Stimulated activated CD8-positive, alpha-beta memory T cell treated with anti-CD3 and anti-CD28 coated beads, Interleukin-7, amount 100 ng/mL, for 48 hours (primary cell): ENCODE measurements at places on chromosomes 6 and 20.
A peak's percentile ranks its signal among the peaks of the same experiment; 100 is the strongest.

DNA sequence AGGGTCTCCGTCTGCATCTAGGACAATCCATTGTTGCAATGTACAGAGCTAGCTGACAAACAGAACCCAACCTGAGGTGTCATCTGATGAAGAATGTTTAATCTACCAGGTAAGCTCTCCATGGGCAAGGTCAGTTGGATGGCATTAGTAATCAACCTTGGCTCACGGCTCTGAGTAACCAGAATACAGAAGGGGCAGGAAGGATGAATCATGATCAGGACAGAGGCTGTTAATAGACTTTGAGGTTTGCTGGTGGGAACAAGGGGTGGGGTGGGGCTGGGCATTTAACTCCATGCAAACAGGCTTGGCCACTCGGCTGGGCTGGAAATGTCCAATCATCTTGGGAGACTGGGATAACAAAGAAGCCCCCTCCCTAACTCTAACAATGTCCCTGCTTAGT, 77.1 kb upstream of the MRPS10 start:
- no peak for DNase-seq

DNA sequence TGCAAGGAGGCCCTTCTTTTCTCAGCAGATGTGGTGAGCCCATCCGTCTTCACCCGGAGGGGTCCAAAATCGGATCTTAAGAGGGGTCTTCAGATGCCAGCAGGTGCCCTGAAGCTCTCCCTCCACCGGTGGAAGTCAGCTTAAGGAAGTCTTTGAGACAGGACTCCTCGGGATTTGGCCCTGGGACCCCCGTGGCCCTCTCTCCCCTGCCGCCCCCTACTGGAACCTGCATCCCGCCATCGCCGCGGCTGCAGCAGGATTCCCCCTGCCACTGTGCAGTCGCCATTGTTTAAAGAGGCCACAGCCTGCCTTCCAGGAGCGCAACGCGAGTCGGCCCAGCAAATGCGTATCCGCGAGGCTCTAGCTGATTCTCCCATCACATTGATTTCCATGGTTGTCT, 292.5 kb upstream of the ZNF337 start:
- DNase-seq, result no peak

- no peak for DNase-seq
Observed at GRCh38 chr6:56986611-56987010, 31.7 kb downstream of the BEND6 start.

DNA sequence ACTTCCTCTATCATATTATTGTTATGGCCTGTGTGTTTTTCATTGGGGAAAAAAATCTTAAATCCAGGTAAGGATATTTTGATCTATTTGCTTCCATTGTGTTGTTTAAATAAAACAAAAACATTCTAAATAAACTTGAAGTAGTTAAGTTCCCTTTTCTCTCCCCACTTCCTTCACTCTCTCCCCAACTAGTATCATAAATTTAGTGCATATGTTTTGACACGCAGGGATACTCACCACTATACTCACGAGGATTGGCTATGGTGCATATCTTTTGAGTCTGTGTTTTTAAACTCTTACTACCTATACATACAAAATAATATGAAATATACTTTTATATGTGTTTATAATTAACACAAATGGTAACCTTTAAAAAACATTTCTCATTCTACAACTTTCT, 5.2 kb downstream of the TTLL9 start:
- DNase-seq, result no peak

- DNase-seq, result peak; percentile 42
Observed at GRCh38 chr6:1770968-1771723, 161.4 kb downstream of the FOXC1 start.

DNA sequence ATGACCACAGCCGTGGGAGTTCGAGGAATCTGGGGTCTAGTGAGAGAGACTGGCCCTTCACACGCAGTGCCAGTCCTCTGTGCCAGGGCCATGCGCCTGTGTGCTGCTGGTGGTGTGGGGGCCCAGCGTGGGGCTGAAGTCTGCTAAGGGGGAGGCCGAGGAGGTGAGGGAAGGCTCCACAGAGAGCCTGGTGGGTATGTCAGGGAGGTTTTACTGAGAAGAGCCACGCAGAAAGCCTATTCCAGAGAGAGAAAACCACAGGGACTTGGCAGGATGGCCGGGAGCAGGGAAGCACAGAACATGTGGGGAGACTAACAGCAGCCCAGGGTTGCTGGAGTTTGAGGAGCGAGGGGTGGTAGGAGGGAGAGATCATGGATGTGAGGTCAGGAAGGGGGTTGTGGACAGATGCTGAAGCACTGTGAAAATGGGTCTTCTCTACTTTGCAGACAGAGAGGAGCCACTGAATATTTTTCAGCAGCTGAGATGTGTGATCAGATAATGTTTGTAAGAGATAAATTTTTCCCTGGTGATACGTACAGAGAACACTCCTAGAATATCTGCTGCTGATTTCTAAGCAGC, 35.3 kb downstream of the DUSP22 start:
- DNase-seq, result no peak

DNA sequence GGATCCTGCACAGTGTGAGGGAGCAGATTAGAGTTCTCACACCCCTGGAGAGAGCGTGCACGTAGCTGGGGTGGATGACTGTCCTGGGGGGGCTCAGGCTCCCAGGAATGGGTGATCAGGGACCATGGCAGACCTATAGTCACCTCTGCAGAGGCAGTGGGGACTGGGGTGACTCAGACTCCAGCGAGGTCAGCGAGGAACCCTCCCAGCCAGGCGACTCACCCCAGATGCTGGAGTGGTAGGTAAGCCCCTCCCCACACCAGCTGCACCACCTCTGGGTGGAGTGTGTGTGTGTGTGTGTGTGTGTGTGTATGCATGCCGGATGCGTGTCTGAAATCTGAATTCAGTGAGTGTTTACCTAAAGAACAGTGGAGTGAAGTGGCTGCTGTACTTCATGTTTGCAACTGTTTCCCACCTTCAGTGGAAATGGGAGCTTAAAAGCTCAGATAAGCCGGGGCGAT, 17.4 kb upstream of the GTSF1L start:
- DNase-seq, result peak; percentile 57

DNA sequence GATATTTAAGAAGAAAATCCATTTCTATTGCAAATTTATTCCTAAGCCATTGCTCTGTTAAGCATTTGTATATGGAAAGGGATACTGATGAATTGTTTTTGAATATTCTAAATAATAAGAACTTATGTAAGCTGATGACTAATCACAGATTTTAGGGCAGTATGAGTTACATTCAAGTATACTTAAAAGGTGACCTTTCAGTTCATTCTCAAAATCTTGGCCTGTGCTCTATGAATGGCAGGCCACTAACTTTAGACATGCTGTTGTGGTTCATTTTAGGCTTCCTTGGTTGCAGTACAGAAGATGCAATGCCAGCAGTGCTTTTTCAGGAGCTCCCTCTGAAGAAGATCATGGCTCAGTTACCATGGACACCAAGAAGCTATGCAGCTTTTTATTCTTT, 380.4 kb downstream of the CENPW start:
- DNase-seq, result no peak

- no peak for DNase-seq
Observed at GRCh38 chr6:21587961-21588480, 5.5 kb upstream of the SOX4 start.

GRCh38 chr6:73058736-73059135, 166.6 kb downstream of the KHDC1L start:
- no peak for DNase-seq

GRCh38 chr6:99711925-99712324, 105.3 kb downstream of the PRDM13 start:
- no peak for DNase-seq

DNA sequence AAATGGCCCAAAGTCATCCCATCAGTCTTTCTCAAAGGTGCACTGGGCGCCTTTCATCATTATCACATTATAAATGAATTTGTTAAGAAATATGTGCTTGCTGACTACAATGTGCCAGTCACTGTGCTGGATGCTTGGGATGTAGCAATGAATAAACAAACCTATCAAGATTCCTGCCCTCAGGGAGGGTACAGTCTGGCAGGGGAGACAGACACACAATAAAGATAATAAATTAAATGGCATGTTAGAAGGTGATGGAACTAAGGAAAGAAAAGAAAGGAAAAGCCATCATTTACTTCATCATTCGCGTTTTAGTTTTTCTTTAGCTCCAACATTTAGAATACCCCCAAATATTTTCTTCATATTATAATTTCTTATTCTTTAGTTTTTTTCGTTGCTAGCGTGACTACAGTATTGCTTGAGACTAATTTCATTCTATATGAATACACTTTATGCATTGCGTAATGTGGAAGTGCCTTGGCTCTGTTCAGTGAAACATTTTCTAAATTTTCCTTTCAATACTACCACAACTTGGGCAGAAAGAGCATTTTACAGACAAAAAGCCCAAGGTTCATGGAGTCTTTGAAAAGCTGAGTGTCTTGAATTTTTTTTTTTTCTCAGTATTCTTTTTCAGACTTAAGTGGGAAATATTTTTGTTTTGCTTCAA, 48.7 kb upstream of the CITED2 start:
- no peak for DNase-seq

GRCh38 chr6:14751645-14752175, 494.2 kb upstream of the JARID2 start:
- DNase-seq, result no peak

- no peak for DNase-seq
Observed at GRCh38 chr6:96816301-96816817, 20.9 kb downstream of the GPR63 start.

DNA sequence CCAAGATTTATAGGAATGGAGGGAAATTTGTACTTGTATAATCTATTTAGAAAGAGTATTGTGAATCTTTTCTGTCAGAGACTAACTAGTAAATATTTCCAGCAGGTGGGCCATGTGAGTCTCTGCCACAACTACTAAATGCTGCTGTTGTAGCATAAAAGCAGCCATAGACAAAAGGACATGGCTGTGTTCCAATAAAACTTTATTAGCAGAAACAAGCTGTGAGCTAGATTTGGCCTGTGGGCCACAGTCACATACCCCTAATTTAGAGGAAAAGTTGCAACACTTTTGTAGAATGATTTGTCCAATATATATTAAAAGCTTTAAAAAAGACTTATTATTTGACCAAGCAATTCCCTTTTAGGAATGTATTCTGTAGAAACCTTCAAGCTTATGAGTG, 207.2 kb downstream of the LMBRD1 start:
- DNase-seq, result no peak

- no peak for DNase-seq
Observed at GRCh38 chr6:135631821-135632220, 134.3 kb upstream of the AHI1 start.

DNA sequence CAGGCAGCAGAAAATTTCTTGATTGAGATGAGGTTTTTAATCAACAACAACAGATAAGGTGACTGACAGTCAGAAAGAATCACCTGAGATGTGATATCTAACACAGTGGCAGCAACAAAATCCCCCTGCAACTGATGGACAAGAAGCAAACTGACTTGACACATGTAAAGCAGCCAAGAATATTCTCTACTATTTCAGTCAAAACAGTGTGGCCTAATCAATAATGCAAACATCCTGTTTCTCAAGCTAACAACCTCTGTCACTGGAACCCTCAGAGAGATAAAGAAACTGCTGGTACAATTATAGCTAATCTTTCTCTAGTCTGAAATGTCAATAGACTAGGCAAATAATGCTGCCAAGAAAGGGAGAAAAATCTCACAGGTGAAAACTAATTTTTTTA, 4.6 kb upstream of the CGA start:
- no peak for DNase-seq

- DNase-seq, result no peak
Observed at GRCh38 chr6:139490482-139490881, 116.0 kb upstream of the CITED2 start.

- DNase-seq, result no peak
Observed at GRCh38 chr6:90197854-90198496, 98.7 kb downstream of the BACH2 start.

DNA sequence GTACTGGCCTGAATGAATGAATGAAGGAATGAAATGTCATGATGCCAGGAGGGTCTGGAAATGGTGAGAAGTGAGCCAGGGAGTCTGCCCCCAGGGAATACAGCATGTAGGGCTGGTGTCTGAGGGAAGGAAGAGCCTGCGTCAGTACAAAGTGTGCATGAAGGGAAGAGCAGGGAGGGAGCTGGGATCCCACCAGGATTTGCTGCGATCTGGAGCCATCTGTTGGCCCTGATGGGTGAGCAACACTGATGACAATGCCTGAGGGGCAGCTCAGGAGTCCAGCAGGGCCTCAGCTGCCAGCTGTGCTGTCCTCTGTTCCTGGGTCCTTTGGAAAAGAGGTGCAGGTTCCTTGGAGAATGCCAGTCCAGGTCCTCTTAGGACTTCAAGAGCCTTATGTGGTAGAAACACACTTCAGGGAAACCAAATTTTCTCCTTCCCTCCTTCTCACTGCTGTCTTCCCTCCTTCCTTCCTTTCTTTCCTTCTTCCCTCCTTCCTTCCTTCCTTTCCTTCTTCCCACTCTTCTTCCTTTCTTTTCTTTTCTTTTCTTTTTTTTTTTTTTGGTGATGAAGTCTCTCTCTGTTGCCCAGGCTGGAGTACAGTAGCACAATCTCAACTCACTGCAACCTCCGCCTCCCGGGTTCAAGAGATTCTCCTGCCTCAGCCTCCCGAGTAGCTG, 11.5 kb downstream of the BPI start:
- DNase-seq, result no peak

- DNase-seq, result no peak
Observed at GRCh38 chr6:7463785-7464184, 74.2 kb downstream of the RIOK1 start.

- DNase-seq, result no peak
Observed at GRCh38 chr6:72783666-72784065, 161.8 kb downstream of the KCNQ5 start.

GRCh38 chr20:36065427-36065998, 89.0 kb upstream of the EPB41L1 start:
- no peak for DNase-seq

DNA sequence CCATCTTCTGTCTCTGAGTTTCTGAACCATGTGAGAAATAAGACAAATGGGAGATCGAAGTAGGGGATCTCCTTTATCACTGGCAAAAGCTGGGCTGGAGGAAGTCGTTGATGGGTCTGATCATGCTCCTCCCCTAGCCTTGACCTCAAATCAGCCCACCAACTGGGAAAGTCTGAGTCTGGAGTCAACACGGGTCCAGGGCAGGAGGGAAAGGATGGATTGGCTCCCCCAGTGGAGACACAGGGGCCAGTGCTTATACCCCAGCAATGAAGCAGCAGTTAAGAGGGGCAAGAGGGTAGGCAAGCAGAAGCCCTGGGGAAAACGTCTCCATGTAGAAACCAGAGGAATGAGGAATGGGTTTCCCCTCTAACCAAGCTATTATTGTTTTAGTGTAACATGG, 152.6 kb downstream of the TBC1D7 start:
- no peak for DNase-seq

- DNase-seq, result no peak
Observed at GRCh38 chr6:16982807-16983206, 119.0 kb upstream of the STMND1 start.
